Muscle of back (tissue), 13 donors: ENCODE measurements at places on chromosomes 11 and 22. TPM values are rescaled to one million over a fixed set of nuclear protein-coding genes. Genes with fewer than 3 reads are reported as not detected.

DNA sequence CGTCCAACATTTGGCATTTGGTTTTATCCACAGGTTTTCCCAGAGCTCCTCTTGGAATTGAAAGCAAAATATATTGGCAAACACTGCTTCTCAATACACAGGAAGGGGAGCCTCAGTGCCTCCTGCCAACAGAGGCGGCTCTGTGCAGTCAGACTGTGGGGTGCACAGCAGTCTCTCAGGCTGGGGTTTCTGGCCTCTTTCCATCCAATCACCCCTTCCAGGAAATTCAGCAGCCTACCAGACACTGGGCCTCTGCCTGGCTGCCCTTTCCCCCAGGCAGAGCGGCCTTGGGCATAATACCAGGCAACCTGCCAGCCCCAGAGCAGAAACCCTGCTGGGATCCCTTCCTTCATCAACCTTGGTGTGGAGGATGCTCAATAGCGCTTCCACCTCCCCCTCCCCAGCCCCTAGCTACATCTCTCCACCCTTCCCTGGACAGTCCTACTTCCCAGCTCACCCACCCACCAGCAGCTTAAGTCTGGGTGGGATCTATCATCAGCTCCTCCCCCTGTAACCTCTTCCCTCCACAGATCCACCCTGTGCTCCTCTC is 17.8 kb upstream of the RAPSN start:
- DNase-seq: no peak

DNA sequence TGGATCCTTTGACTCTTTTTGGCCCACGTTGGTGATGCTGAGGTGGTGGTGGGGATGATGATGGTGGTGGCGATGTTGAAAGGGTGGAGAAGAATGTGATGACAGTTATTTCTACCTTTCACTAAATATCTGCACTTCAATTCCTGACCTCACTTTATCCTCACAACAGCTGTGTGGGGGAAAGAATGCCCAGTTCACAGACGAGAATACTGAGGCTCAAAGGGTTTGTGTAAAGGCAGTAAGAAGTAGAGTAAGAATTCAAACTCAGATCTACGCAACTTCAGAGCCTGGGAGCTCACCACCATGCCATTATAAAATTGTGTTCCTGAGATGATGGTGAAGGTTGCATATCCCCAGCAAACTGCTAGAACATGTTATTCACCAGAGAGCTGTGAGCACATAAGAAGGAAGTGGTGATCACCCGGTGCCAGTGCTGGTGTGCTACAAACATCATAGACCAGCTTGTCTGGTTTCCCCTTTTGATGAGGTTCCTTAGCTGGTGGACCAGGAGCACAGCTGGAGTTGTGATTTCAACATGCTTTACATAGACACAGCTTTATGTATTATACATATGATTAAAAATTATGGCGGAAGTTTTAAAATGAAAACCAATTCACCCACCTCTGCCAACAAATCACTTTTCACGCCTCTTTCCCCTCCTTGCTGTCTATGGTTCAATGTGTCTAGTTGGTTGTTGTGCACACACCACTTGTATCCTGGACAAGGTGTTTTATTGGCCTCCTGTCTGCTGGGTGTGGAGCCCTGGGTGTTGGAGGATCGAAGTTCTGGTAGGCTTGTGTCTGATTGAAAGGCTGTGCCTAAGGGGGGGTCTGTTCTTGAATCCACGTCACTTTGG is 6.2 kb downstream of the ST14 start:
- DNase-seq: no peak

DNA sequence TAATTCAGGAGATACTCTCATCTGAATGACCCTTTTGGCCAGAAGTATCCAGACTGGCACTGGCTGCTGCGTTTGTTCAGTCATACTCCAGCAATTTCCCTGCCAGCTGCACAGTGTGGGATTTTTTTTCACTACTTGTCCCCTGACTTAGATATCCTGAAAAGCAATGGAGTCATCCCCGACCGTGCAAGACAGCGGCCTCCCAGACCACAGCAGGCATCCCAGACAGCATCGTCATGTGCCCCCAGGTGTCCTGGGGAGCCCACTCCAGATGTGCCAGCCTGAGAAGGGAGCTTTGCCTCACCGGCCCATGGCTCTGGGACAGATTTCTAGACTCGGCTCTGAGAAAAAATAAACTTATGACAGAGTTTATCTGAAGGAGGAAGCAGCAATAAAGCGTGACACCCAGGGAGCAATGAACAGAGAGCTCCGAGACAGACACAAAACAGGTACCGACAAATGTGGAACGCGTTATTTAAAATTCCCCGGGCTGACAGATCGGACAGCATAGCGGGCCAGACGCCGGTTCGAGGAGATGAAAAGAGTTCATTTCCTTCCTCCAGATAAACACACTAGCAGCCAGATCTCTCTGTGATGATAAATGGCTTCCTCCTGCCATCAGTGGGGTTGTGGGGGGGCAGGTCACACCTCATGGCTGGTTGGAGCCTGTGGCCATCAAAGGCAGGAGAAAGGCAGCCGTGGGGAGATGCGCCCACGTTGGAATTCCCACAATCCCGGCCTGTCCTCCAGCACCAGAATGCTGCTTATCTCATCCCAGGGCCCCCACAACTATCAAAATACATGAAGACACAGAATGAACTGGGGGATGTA is 106.4 kb upstream of the FGF3 start:
- DNase-seq: no peak

DNA sequence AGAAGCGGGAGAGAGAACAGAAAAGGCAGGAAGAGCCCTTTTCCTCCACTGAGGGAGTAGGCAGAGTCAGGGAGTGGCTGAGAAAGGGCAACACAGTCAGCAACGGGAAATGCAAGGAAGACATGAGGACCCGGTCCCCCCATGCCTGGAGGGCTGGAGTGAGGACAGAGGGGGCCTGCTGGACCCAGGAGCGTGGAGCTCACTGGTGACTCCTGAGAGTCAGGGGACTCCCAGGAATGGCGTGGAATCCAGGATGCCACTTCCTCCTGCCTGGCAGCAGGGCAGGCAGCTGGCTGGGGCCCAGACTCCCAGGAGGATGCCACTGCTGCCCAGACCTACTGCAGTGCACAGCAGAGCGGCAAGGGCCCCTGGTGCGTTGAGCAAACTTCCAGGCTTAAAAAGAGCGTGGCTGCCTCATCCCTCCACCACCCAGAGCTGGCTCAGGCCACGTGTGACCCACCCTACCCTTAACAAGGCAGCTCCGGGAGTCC is 11.3 kb downstream of the C11orf21 start:
- DNase-seq: no peak

The ZNF280B gene
- 4.1 TPM for polyA plus RNA-seq

The CHADL gene
- 3.8 TPM for polyA plus RNA-seq

The TNNT3 gene
- polyA plus RNA-seq: 6,629 TPM
